ENCODE measurements at places on chromosomes 1 and 21. TPM values are rescaled to one million over a fixed set of nuclear protein-coding genes. Genes with fewer than 3 reads are reported as not detected.
A peak's percentile ranks its signal among the peaks of the same experiment; 100 is the strongest.

DNA sequence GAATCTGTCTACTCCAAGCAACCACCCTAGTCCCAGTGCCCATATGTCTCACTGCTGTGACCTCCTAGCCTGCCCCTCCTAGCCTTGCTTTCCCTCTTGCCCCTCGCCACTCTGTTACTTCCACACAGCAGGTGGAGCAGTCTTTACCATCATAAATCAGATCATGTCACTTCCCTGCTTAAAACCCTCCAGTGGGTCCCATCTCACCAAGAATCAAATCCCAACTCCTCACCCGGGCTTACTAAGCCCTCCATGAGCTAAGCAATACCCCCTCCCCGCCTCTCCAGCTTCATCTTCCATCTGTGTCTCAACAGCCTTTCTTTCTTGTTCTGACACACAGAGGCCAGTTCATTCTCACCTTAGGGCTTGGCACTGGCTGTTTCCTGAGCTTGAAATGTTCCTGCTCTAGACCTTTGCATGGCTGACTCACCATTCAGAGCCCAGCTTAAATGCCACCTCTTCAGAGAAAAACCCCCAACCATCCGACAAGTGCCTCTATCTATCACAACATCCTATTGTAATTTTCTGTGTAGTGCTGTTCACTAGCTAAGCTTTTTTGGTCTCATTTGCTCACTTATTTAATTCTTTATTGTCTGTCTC, 22.3 kb downstream of the KNCN start:
- no peaks in the 10 kb centered on the region for H3K4me1 ChIP-seq
- H3K27me3 ChIP-seq: peaks cover 10% of the 10 kb centered on the region
- H3K36me3 ChIP-seq: no peaks in the 10 kb centered on the region
- no peak overlapping the region for H3K4me3 ChIP-seq

GRCh38 chr1:194155962-194156361, 969.5 kb upstream of the B3GALT2 start:
- no peaks in the 10 kb centered on the region for H3K36me3 ChIP-seq
- H3K4me1 ChIP-seq: no peaks in the 10 kb centered on the region
- DNase-seq: no peak
- H3K4me3 ChIP-seq: no peak overlapping the region

- H3K27ac ChIP-seq: no peak overlapping the region
- H3K4me3 ChIP-seq: no peak overlapping the region
- no peaks in the 10 kb centered on the region for H3K4me1 ChIP-seq
- DNase-seq: no peak
Observed at GRCh38 chr1:111085676-111086075, 54.2 kb downstream of the DRAM2 start.

The VAMP4 gene
- 5.7 TPM for total RNA-seq

- DNase-seq: no peak
- H3K27me3 ChIP-seq: no peaks in the 10 kb centered on the region
- no peaks in the 10 kb centered on the region for H3K4me1 ChIP-seq
- no peak overlapping the region for H3K27ac ChIP-seq
- no peaks in the 10 kb centered on the region for H3K36me3 ChIP-seq
Observed at GRCh38 chr1:54850069-54850730, 36.8 kb downstream of the DHCR24 start.

The MCM3AP gene
- 70.4 TPM for total RNA-seq

GRCh38 chr21:15135867-15136629, 71.2 kb upstream of the NRIP1 start:
- H3K4me3 ChIP-seq: no peak overlapping the region
- DNase-seq: no peak
- no peaks in the 10 kb centered on the region for H3K36me3 ChIP-seq
- no peaks in the 10 kb centered on the region for H3K27me3 ChIP-seq
- H3K27ac ChIP-seq: no peak overlapping the region
- H3K4me1 ChIP-seq: peaks cover 41% of the 10 kb centered on the region

The GJA9 gene
- total RNA-seq: not detected

The PEF1 gene
- total RNA-seq: 43.1 TPM

The MROH9 gene
- total RNA-seq: not detected

GRCh38 chr1:175597969-175598765, 145.2 kb downstream of the TNR start:
- H3K36me3 ChIP-seq: no peaks in the 10 kb centered on the region
- no peak overlapping the region for H3K27ac ChIP-seq
- H3K4me3 ChIP-seq: no peak overlapping the region
- no peaks in the 10 kb centered on the region for H3K4me1 ChIP-seq

DNA sequence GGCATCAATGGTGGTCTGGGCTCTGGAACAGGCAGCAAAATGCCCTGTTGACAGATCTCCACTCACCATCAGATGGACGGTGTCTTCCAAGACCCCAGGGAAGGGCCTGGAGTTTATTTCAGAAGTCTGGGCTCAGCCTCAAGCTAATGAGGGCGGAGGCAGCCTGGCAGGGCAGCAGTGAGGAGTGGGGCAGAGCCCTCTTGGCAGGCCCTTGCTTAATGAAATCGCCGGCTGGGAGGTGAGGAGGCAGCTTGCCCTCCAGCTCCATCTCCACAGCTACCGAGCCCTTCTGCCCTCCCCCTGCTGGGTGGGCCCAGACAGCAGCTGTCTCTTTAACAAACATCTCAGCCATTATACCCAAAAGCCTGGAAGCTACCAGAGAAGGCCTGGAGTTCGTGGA, 22.0 kb upstream of the GRIK3 start:
- no peaks in the 10 kb centered on the region for H3K36me3 ChIP-seq
- DNase-seq: no peak
- peaks cover 12% of the 10 kb centered on the region for H3K27me3 ChIP-seq
- no peaks in the 10 kb centered on the region for H3K4me1 ChIP-seq
- no peak overlapping the region for H3K27ac ChIP-seq
- H3K4me3 ChIP-seq: no peak overlapping the region

- peaks cover 22% of the 10 kb centered on the region for H3K4me1 ChIP-seq
- H3K36me3 ChIP-seq: no peaks in the 10 kb centered on the region
- no peak overlapping the region for H3K4me3 ChIP-seq
- no peaks in the 10 kb centered on the region for H3K27me3 ChIP-seq
- no peak overlapping the region for H3K27ac ChIP-seq
Observed at GRCh38 chr1:201608635-201609395, 69.9 kb downstream of the NAV1 start.

- DNase-seq: no peak
- H3K36me3 ChIP-seq: no peaks in the 10 kb centered on the region
- no peak overlapping the region for H3K4me3 ChIP-seq
- no peaks in the 10 kb centered on the region for H3K4me1 ChIP-seq
Observed at GRCh38 chr21:16169102-16169511, 439.3 kb downstream of the USP25 start.

- H3K4me1 ChIP-seq: no peaks in the 10 kb centered on the region
- DNase-seq: no peak
- no peaks in the 10 kb centered on the region for H3K36me3 ChIP-seq
- H3K27me3 ChIP-seq: peaks cover 51% of the 10 kb centered on the region
- H3K27ac ChIP-seq: no peak overlapping the region
- H3K4me3 ChIP-seq: no peak overlapping the region
Observed at GRCh38 chr1:110134050-110134595, 16.2 kb upstream of the SLC6A17 start.

DNA sequence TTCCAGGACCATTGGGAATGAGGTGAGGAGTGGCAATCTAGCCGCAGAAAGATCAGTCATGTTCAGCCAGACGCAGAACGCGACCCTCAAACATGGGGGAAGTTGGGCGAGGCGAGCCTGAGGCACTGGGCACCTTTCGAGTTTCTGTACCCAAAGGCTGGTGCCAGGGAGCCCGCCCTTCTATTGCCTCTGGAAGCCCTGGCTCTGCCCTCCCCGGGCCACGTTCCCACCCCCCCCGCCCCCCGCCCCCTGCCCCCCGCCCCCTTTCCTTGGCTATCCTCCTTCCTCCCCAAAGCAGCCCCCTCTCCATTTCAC, 2.2 kb upstream of the ZBTB7B start:
- H3K27ac ChIP-seq: peak overlapping the region; percentile 91
- no peaks in the 10 kb centered on the region for H3K27me3 ChIP-seq
- no peak for DNase-seq
- H3K4me1 ChIP-seq: peaks cover 28% of the 10 kb centered on the region

DNA sequence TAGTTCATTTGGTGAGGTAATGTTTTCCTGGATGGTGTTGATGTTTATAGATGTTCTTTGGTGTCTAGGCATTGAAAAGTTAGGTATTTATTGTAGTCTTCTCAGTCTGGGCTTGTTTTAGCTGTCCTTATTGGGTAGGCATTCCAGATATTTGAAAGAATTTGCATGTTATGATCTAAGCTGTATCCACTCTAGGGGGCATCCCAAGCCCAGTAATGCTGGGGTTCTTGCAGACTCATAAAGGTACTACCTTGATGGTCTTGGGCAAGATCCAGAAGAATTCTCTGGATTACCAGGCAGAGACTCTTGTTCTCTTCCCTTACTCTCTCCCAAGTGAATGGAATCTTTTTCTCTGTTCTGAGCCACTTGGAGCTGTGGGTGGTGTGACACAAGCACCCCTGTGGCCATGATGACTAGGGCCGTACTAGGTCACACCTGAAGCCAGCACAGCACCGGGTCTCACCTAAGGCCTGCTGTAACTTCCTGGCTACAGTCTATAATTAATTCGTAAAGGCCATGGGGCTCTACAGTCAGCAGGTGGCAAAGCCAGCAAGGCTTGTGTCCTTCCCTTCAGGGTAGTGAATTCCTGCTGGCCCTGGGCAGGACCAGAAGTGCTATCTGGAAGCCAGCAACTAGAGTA, 74.8 kb upstream of the PDE4B start:
- no peaks in the 10 kb centered on the region for H3K36me3 ChIP-seq
- no peaks in the 10 kb centered on the region for H3K4me1 ChIP-seq
- no peak for DNase-seq
- no peaks in the 10 kb centered on the region for H3K27me3 ChIP-seq

DNA sequence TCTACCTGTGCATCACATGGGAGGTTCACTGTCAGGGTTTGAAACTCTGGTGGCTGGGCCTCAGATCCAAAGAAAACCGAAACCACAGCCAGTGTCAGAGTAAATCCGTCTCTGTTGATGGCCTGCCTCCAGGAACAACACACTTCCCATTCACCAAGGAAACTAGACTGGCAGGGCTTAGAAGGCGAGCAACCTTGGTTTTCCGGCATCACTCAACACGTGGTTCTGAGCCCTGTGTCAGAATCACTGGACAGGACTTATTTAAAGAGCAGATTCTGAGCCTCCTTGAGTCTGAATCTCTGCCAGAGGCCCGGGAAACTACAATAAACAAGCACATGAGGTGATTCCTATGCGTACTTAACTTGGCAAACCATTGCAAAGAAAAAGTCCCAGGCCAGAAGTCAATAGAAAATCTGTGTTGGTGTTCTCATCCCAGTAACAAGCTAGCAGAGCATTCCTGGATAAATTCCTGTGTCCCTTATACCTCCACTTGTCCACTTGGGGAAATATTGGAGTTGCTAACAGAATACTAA, 70.0 kb downstream of the KCTD3 start:
- DNase-seq: peak; percentile 56
- no peaks in the 10 kb centered on the region for H3K4me1 ChIP-seq
- H3K4me3 ChIP-seq: no peak overlapping the region
- no peaks in the 10 kb centered on the region for H3K27me3 ChIP-seq
